AG09309 (cell line): ENCODE measurements at places on chromosomes 7 and 10.

GRCh38 chr7:4175346-4175973 is 506.6 kb upstream of the FOXK1 start:
- no peak for DNase-seq

GRCh38 chr7:38825721-38826440 is 83.1 kb downstream of the VPS41 start:
- DNase-seq = no peak

- DNase-seq = no peak
Observed at GRCh38 chr7:126040114-126041045, 1110.8 kb upstream of the POT1 start.

- DNase-seq = no peak
Observed at GRCh38 chr10:102951316-102951715, 33.2 kb downstream of the CNNM2 start.

DNA sequence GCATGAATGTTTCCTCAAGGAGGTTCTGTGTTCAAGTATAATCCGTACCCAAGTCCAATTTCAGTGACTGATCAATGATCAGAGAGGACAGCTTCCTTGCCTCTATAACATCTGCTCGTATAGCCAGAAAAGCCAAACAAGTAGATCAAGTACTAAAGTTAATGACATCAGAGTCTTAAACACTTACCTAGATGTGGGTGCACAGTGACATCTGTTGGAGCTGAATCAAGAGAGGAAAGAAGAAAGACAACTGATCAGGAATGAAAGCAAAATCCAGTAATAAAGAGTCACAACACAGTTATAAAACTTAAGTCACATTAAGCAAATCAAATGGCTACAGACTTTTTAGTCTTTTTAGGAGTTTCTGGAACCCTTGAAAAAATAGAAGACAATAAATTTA is 236.5 kb downstream of the RELN start:
- no peak for DNase-seq

- DNase-seq = no peak
Observed at GRCh38 chr7:44194069-44194468, 4.8 kb upstream of the GCK start.

- no peak for DNase-seq
Observed at GRCh38 chr7:73705551-73705920, 13.9 kb downstream of the STX1A start.

DNA sequence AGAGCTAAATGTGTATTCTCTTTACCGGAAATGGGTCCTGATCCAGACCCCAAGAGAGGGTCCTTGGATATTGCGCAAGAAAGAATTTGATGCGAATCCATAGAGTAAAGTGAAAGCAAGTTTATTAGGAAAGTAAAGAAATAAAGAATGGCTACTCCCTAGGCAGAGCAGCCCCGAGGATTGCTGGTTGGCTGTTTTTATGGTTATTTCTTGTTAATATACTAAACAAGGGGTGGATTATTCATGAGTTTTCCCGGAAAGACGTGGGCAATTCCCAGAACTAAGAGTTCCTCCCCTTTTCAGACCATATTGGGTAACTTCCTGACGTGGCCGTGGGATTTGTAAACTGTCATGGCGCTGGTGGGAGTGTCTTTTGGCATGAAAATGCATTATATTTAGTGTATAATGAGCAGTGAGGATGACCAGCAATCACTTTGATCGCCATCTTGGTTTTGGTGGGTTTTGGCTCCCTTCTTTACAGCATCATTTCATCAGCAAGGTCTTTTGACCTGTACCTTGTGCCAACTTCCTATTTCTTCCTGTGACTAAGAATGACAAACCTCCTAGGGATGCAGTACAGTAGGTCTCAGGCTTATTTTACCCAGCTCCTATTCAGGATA is 60.4 kb downstream of the ARL4A start:
- no peak for DNase-seq

DNA sequence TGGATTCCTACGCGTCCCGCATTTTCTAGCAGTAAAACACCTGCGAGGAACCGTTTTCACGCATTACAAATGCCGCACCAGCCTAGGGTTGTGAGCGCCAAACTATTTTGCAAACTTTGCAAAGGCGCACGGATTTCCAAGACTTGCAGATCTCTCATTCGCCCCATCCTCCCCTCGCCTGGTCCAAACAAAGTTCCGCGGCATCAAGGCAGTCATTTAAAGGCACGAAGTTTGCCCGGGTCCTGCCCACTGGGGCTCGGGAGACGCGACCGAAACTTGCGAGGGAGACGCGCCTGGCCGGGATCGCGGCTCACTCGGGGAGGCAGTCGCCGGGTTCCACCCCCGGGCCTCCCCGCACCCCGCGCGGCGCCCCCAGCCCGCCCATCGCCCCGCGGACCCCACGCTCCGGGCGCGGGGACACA is 613 bp downstream of the USP6NL start:
- DNase-seq = no peak
